ENCODE measurements at places on chromosomes 6 and 20.

DNA sequence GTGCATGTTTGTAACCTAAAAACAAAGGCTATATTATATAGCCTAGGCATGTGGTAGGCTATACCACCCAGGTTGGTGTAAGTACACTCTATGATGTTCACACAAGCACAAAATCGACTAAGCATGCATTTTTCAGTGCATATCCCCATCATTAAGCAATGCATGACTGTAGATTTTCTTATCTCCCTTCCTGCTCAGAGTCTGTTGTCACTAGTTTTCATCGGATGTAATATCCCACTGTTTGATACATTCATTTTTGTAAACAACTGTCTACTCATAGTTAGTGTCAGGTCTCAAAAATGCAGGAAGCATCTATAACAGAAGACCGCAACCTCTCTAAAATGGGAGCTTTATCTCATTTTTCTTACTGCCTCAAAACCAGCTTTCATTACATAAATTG lies 70.7 kb downstream of the GFRAL start:
- H3K27me3 ChIP-seq: no peaks in the 10 kb centered on the region
- no peak overlapping the region for H3K27ac ChIP-seq
- H3K36me3 ChIP-seq: no peaks in the 10 kb centered on the region
- H3K4me1 ChIP-seq: no peaks in the 10 kb centered on the region

GRCh38 chr6:168416531-168416930 lies 24.5 kb upstream of the SMOC2 start:
- H3K4me1 ChIP-seq: no peaks in the 10 kb centered on the region
- H3K4me3 ChIP-seq: no peak overlapping the region
- no peak for DNase-seq
- peaks cover 2% of the 10 kb centered on the region for H3K27me3 ChIP-seq
- no peak overlapping the region for H3K27ac ChIP-seq

- no peaks in the 10 kb centered on the region for H3K27me3 ChIP-seq
- peaks cover 12% of the 10 kb centered on the region for H3K36me3 ChIP-seq
- H3K4me1 ChIP-seq: peaks cover under 1% of the 10 kb centered on the region
- H3K4me3 ChIP-seq: no peak overlapping the region
- H3K27ac ChIP-seq: no peak overlapping the region
Measured at GRCh38 chr20:33407251-33407650, 5.9 kb upstream of the CDK5RAP1 start.

DNA sequence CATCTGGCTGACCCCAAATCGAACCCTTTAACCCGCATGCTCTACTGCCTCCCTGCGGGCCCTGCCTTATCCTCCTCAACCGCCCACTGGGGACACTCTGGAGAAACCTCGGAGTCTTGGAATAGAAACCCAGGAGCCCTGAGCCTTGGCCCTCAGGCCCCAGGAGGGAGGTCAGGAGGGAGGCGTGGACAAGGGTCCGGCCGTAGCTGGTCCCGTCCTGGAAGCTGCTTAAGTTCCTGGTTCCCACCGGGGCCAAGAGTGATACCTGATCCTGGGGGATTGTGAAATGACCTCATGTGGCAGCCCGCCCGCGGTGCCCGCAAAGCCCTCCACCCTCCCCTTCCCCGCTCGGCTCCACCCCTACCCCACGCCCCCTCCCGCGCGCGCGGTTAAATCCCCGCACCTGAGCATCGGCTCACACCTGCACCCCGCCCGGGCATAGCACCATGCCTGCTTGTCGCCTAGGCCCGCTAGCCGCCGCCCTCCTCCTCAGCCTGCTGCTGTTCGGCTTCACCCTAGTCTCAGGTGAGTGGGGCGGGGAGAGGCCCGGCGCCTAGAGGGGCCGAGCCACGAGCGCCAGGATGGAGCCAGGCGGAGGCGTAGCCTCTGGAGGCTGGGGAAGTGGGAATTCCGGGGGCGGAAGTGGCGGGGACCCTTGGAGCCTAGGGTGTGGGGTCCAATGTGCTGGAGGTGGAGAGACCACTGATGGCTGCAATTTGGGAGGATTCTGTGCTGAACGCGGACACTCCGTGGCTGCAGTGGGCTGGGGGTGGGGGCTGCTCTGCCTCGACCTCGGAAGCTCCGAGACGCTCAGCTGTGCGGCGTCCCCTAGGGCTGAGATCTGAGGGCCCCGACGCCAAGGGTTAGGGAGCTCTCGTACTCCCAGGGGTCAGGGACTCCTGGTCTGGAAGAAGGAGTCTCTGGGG lies at the start of gene WFDC2:
WFDC2 (plus strand) TSS at position 418 of the 926 bp plus-strand sequence; CDS start at position 447, 29 bp downstream.
- H3K4me1 ChIP-seq: peaks cover 14% of the 10 kb centered on the region
- no peaks in the 10 kb centered on the region for H3K36me3 ChIP-seq
- H3K27ac ChIP-seq: peak within 1 kb of the TSS; percentile 78
- peaks cover 7% of the 10 kb centered on the region for H3K27me3 ChIP-seq
- DNase-seq: peak; percentile 63

DNA sequence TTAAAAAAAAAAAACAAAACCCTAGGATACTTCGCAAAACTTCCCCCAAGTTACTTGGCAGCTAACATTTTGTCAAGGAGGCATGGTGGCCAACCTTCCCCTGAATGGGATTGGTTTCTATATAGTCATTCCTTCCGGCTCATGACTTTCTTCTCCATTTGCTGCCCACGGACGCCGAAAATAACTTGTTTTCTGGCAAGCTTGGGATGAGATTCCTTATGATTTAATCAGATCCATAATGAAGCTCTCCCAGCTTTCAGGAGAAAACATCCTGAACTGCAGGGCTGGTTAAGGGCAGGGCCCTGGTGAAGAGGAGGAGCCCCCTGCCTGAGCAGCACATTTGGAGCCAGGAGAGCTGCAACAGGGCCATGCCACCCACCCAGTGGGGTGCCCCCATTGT lies 49.9 kb downstream of the PPP1R16B start:
- no peaks in the 10 kb centered on the region for H3K4me1 ChIP-seq
- H3K4me3 ChIP-seq: no peak overlapping the region
- DNase-seq: no peak
- no peaks in the 10 kb centered on the region for H3K27me3 ChIP-seq
- H3K27ac ChIP-seq: no peak overlapping the region
- no peaks in the 10 kb centered on the region for H3K36me3 ChIP-seq

DNA sequence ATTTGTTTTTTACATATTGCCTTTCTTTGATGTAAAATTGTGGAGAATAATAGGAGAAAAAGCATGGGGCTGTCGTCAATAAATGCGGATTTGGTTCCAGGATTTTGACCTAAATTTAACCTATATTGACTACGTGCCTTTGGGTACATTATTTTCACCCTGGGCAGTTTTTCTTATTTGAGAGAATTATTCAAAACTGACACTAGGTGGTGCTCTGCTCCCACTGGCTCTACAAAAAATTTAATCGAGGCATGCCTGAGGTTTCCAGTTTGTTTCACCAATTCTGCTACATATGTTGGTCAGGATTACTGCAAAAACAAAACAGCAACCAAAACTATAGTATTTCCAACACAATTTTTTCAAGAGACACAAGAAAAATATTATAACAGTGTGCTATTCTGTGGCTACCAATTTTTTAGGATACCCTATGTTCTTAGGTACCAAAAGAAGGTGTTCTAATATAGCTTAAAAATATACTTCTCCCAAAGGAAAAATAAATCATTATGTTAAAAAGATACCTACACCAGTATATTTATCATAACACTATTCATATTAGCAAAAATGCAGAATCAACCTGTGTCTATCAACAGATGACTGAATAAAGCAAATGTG lies 48.6 kb upstream of the FABP7 start:
- H3K36me3 ChIP-seq: no peaks in the 10 kb centered on the region
- H3K27me3 ChIP-seq: no peaks in the 10 kb centered on the region
- no peak overlapping the region for H3K27ac ChIP-seq

DNA sequence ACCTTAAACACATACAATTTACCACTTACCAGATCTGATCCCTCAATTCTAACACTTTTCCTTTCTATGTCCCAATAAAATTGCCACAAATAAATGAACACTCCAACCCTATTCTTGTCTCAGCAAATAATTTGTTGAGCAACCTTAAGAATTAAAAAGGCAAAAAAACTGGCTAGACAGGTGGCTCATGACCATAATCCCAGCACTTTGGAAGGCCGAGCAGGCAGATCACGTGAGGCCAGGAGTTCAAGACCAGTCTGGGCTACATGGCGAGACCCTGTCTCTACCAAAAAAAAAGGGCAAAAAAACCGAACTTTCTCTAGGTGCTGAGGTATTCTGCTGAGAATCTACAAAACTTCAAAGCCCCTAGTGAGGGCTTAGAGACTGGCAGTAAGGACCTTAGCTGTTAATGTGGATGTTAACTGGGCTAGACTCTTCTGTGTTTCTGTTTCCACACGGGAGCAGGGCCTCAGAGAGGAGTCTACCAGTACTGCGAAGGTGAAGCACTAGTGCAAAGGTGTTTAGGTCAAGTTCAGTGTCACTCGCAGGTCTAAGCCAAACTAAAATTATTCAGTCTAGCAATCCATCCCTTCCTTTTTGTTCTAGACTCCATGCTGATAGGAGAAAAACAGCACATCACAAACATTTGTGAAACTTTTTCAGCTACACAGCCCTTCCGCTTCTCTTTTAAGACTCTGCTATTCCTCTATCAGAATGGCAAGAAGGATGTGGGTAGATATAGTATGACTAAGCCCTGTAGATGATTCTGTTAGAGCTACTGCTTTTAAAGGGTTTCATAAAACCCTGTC lies 2.6 kb downstream of the FASTKD5 start:
- DNase-seq: no peak
- no peak overlapping the region for H3K4me3 ChIP-seq
- no peak overlapping the region for H3K27ac ChIP-seq

- H3K36me3 ChIP-seq: no peaks in the 10 kb centered on the region
- DNase-seq: no peak
- H3K4me1 ChIP-seq: peaks cover 6% of the 10 kb centered on the region
Measured at GRCh38 chr6:110561696-110562095, 85.3 kb upstream of the SLC22A16 start.

DNA sequence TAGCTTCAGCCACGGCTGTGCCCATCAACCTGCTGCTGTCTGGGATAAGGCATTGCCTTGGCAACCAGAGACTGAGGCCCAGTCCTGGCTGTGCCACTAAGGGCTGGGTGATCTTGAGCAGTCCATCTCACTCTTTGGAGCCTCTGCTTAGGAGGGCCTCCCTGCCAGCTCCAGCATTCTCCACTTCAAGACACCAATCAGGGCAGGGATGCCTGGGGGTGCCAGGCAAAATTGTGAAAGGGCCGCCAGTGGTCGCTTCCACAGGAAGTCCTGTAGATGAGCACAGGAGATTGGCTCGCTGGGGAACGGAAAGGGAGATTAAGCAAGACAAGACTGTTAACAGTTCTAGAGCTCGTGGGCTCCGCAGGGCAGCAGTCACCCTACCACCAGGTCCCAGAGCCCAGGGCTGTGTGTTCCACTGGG lies at the start of gene RAB44:
RAB44 (plus strand) TSS at position 346 of the 423 bp plus-strand sequence. CDS start 6,410 bp downstream, outside the sequence.
- no peaks in the 10 kb centered on the region for H3K36me3 ChIP-seq
- H3K4me3 ChIP-seq: no peak within 1 kb of the TSS
- no peaks in the 10 kb centered on the region for H3K27me3 ChIP-seq
- DNase-seq: no peak

DNA sequence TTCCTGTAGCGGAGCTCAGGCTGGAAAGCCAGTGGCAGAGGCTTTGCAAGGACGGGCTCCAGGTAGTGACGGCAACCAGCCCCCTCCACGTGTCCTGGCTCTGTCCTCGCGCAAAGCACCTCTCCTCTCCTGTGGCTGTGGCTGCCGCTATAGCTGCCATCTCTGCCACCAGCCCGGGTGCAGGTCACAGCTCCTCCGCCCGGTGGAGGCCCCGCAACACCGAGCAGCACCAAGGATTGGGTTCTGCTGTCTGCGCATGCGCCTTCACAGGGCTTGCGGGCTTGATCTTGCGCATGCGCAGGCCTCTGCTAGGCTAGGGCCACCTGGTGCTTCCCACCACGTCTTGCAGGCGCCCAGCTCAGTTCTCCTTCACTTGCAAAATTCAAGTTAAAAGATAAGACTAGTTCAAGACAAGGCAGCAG lies 625.4 kb downstream of the QKI start:
- no peaks in the 10 kb centered on the region for H3K36me3 ChIP-seq
- no peak overlapping the region for H3K4me3 ChIP-seq
- no peak overlapping the region for H3K27ac ChIP-seq
- peak; percentile 25 for DNase-seq
- no peaks in the 10 kb centered on the region for H3K4me1 ChIP-seq

- no peak overlapping the region for H3K27ac ChIP-seq
- DNase-seq: no peak
- no peak overlapping the region for H3K4me3 ChIP-seq
- no peaks in the 10 kb centered on the region for H3K36me3 ChIP-seq
- peaks cover 56% of the 10 kb centered on the region for H3K27me3 ChIP-seq
- peaks cover 22% of the 10 kb centered on the region for H3K4me1 ChIP-seq
Measured at GRCh38 chr20:63174309-63175037, 41.5 kb downstream of the YTHDF1 start.

GRCh38 chr20:41234546-41234945 lies 83.0 kb downstream of the ZHX3 start:
- H3K27ac ChIP-seq: peak overlapping the region; percentile 69
- DNase-seq: no peak
- H3K4me3 ChIP-seq: no peak overlapping the region
- no peaks in the 10 kb centered on the region for H3K36me3 ChIP-seq

DNA sequence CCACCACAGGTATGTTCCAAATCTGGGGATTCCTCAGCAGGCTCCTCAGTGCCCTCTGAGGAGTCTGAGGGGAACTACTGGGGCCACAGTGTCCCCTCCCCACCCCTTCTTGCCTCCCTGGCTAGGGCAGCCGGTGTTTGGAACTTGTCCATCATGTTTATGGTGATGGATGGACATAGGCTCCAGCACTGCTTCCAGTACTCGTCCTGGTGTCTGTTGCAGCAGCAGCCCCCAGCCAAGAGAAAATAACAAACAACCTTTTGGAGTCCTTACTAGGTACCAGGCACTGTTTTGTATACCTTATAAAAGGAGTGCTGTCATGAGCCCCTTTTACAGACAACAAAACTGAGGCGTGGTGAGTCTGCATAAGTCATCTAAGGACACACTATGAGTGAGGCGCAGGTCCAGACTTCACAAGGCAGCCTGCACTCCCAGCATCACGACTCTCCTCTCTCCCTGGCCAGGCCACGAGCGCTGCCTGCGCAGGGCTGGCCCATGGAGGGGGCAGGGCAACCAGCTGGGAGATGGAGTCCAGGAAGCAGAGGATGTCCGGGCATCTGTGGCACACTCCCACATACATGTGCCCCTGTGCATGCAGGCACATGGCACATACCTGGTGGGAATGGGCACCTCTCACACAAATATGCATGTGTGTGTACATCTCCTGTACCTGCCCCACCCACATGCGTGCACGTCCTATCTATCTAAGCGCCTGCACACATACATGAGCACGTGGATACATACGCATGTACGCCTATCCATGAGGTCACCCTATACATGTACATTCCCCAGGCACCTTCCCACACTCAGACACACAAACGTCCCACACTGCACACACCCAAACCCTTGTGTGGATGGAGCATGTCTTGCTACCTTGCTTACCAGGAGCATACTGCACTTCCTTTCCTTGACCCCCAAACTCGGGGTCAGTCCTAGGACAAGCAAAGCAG lies 152.7 kb downstream of the VEGFA start:
- no peak for DNase-seq
- H3K4me1 ChIP-seq: peaks cover 56% of the 10 kb centered on the region
- H3K4me3 ChIP-seq: no peak overlapping the region
- no peaks in the 10 kb centered on the region for H3K36me3 ChIP-seq
- H3K27me3 ChIP-seq: no peaks in the 10 kb centered on the region
- H3K27ac ChIP-seq: no peak overlapping the region

Data from lung (tissue), 17 donors.